NCI-H1092 (cell line): ENCODE measurements at places on chromosomes 5 and 9.

- DNase-seq = no peak
Measured at GRCh38 chr5:142602720-142603245, 83.1 kb downstream of the FGF1 start.

GRCh38 chr5:67998709-67999261 is 216.8 kb upstream of the PIK3R1 start:
- no peak for DNase-seq

GRCh38 chr9:119289740-119290433 is 79.3 kb downstream of the BRINP1 start:
- peak; percentile 1 for DNase-seq

GRCh38 chr5:23221831-23222230 is 285.6 kb upstream of the PRDM9 start:
- no peak for DNase-seq

DNA sequence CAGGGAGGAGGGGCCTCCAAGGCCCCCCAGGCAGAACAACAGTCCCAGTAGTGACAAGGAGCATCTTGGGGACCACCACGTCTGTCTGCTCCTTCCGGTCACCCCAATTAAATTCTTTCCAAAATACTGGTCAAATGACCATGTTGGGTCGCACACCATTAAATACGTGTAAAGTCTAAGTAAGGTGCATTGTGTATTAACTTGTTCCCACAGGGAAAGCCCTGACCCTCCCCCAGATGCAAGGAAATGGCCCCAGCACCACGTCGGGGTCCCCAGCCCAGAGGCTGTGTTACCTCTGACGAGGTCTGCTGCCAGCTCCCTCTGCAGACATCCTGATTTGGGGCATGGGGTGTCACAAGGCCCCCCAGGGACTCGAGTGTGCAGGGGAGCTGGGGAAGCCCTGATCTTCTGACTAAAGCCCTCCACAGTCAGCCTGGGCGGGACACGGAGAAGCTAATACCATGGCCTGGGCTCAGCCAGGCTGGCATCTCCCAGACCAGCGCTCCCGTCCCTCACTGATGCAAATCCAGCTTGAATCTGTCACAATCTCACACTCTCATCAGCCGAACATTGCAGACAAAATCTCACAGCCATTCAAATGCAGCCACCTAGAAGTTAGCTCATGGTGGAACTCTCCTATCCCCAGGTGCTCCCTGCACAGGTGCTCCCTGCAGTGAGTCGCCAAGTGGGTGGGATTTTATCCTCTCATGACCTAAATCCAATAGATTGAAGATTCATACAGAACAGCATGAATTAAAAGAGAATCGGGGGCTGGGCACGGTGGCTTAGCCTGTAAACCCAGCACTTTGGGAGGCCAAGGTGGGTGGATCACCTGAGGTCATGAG is 13.6 kb downstream of the TERT start:
- no peak for DNase-seq

DNA sequence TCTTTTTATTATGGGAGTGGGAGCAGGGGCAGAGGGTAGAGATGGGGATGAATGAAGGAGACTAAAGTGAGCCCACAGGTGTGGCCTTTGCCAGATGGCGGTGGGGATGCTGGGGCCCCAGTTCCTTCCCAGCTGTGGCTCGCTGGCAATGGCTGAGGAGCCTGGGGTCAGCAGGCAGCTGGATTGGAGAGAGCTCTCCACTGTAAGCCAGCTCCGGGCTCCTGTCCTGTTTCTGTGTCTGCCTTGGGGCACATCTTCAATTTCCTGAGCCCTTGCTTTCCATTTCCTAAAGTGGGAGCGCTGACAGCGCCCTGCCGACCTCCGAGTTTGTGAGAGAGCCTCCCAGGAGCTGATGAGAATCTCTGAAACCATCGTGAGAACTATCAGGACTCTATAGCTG is 75.6 kb upstream of the SPRY4 start:
- no peak for DNase-seq

DNA sequence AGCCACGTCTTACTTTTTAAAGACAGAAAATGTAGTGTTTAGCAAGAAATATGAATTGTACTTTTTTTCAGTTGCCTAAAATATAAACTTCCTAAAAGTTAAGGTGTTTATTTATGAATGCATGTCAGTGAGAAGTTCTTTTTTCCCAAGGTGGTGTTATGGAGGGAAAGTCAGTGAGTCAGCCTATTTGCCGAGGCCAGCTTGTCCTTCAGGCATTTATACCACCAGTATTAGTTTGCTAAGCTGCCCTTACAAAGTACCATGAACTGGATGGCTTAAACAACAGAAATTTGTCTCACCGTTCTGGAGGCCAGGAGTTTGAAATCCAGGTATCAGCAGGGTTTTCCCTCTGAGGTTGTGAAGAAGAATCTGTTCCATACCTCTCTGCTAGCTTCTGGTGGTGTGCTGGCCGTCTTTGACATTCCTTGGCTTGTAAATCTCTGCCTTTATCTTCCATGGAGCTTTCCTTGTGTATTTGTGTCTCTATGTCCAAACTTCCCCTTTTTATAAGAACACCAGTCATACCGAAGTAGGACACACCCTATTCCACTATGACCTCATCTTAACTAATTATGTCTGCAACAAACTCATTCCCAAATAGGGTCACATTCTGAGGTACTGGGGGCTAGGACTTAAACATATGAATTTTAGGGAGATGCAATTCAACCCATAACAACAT is 38.4 kb downstream of the PRKACG start:
- DNase-seq = no peak

GRCh38 chr5:56816546-56817081 is 1.3 kb downstream of the MAP3K1 start:
- DNase-seq = peak; percentile 7

- DNase-seq = peak; percentile 59
Measured at GRCh38 chr9:32378496-32378895, 5.9 kb upstream of the ACO1 start.

GRCh38 chr9:34190996-34191892 is 12.4 kb downstream of the UBAP1 start:
- no peak for DNase-seq

DNA sequence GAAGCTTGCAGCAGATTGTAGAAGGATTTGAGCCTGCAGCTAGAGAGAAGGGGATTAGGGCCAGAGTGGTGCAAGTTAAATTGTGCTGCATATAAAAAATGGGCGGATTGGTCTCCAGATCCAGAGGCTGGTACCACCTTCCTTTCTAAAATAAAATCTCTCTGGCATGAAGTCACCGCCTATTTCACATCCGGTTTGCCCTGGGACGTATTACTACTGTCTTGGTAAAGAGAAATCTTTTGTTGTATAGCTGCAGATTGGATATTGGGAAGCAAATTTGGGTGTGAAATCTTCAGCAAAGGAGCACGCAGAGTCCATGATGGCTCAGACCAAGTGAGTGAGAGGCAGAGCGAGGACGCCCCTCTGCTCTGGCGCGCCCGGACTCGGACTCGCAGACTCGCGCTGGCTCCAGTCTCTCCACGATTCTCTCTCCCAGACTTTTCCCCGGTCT is at the start of gene GABRA1:
TSS of gene GABRA1 (plus strand) at position 180 of the 451 bp plus-strand sequence. CDS start 2,691 bp downstream, outside the sequence.
- DNase-seq = no peak

DNA sequence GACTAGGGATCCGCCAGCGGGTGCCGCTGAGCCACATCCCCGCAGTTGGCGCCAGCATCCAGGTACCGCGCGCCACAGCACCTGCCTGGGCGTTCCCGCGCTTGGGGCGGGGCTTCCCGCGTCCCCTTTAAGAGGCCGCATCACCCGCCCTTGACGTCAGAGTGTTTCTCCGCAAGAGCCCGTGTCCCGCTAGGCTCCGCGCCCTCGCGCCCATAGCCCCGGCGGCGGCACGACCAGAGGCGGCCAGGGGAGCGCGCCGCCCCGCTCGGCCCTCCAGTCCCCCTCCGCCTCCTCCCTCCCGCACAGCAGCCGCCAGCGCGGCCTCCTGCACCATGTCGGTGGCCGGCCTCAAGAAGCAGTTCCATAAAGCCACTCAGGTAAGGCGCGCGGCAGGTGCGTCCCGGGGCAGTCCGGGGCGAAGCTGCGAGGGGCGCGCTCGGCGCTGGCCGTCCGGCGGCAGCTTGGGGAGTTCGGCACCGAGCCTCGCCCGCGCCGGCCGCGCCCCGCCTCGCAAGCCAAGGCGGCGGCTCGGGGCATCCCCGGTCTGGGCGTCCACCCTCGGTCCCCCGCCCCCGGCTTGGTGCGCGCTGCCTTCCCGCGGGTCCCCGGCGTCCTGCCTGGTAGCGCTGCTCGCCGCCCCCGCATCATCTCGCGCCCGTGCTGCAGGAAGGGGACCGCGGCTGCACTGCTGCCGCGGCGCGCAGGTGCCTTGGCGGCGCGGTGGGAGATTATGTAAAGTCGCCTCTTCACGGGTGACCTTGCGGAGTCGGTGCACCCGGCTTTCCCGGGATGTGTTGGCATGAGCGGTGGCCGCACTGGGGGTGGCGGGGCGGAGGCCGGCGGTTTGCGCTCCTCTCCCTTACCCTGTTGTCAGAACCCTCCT is at the start of gene SH3GL2:
TSS of gene SH3GL2 (plus strand) at position 156 of the 883 bp plus-strand sequence.
- peak; percentile 80 for DNase-seq
